Kidney glomerular epithelial cell (primary cell): ENCODE measurements at places on chromosomes 2 and 18.

DNA sequence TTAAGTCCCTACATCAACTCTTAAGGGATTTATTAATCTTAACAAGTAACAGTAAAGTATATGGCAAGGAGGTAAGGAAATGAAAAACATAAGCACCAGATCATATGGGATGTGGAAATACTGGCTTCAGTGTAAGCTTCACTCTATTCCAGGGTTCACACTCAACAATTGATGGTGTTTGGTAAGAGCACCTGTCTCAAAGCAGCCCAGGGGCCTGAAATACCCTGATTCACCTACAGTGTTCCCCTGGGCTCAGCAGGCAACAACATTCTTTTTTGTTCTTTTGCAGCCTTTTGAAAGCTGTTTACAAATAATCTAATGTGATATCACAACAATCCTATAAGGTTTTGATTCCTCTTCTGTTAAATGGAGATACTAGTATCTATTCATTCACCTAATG lies 1.2 kb upstream of the MLPH start:
- no peak for DNase-seq

GRCh38 chr2:70103531-70104061 lies 16.3 kb downstream of the PCBP1 start:
- DNase-seq = no peak

GRCh38 chr18:3246635-3247239 lies 864 bp upstream of the MYL12A start:
- DNase-seq = no peak

- no peak for DNase-seq
Measured at GRCh38 chr2:47323822-47324171, 79.2 kb upstream of the MSH2 start.

GRCh38 chr18:34841891-34842290 lies 131.8 kb downstream of the DTNA start:
- DNase-seq = no peak

DNA sequence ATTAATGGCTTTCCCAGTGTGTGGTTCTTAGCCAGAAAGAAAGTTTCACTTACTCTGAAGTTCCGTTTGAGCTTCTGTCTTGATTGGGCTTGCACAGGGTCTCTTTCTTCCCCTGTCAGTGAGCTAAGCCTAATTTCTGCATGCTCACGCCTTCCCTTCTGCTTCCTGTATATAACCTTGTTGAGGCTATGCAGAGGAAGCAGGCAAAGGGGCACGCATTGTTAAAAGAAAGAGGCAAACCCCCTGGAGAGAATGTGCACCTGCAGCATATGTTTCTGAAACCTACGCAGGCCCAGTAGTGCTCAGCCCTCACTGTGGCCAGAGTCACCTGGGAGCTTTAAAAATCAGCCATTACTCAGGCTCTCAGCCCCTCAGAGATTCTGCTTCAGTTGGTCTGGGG lies 14.5 kb upstream of the PLA2R1 start:
- no peak for DNase-seq

GRCh38 chr2:7906431-7906830 lies 775.4 kb upstream of the ID2 start:
- DNase-seq = no peak

- DNase-seq = no peak
Measured at GRCh38 chr2:215379948-215380347, 55.9 kb downstream of the FN1 start.
